Fibroblast of skin of right quadriceps (primary cell): ENCODE measurements at places on chromosomes 6 and 20.

DNA sequence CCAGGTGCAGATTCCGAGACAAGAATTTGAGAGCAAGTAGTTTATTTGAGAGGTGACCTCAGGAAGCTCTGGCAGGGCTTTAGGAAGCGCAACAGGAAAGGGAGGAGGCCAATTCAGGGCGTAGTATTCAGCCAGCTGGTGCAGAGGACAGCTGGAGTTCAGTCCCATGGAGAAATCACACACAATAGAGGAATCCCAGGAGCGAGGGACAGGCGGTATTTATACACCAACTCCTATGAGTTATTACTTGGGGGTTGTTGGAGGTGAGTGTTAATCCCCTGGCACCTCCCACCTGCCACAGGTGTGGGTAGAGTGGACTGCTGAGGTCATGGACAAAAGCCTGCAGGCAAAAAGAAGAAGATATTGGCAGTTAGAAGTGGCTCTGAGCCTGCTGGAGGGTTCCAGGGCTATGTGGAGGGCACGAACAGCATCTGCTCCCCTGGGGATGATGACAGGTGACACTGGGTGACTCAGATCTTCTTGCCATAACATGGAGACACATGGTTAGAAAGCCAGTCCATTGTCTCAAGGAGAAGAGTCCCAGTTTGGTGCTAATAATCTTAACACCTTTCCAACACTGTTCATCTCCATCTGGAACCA lies 13.9 kb upstream of the SULF2 start:
- no peak for DNase-seq

GRCh38 chr6:100673641-100674040 lies 207.5 kb downstream of the ASCC3 start:
- no peak for DNase-seq

- peak; percentile 42 for DNase-seq
These were observed 46.7 kb upstream of the MOCS1 start for GRCh38 chr6:39980839-39981580.

- DNase-seq: no peak
These were observed 22.1 kb downstream of the SCP2D1 start for GRCh38 chr20:18835466-18836256.

DNA sequence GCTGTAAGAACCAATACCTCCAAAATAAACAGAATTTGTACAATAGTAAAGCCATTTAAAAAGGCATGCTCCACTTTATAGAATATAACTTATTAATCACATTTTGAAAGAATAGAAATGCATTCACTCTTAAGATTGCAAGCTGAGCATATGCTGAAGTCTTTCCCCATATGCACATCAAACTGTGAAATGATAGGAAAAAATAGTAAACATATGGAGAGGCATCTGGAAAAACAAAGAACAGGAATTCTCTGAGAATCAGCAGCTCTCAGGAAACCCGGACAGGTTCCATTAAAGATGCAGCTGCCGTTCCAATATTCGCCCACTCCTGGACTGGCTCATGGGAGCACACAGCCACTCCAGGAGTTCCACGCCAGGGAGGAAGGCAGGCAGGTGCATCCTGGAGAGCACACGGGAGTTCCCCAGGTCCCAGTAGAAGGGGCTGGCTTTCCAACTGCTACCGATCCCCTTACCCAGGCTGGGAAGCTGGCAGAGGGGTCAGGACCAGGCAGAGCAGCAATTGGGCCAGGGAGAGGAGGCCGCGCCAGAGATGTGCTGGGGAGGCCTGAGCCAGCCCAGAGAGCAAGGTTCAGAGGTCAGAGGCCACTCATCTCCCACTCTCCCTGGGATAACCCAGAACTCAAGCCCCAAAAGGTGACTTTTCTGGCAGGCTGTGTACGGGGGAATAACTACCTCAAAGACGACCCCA lies 111.1 kb downstream of the DLL1 start:
- DNase-seq: no peak

DNA sequence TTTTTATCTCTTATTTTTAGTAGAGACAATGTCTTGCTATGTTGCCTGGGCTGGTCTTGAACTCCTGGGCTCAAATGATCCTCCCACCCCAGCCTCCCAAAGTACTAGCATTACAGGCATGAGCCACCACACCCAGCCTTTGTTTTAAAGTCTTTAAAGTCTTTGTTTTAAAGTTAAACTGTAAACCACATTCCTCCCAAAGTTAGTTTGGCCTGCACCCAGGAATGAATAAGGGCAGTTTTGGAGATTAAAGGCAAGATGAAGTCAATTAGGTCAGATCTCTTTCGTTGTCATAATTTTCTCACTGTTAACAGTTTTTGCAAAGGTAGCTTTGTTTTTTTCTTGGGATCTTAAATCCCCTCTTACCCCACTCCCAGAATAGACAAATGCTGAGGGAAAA lies 63.8 kb downstream of the UBR2 start:
- DNase-seq: no peak

DNA sequence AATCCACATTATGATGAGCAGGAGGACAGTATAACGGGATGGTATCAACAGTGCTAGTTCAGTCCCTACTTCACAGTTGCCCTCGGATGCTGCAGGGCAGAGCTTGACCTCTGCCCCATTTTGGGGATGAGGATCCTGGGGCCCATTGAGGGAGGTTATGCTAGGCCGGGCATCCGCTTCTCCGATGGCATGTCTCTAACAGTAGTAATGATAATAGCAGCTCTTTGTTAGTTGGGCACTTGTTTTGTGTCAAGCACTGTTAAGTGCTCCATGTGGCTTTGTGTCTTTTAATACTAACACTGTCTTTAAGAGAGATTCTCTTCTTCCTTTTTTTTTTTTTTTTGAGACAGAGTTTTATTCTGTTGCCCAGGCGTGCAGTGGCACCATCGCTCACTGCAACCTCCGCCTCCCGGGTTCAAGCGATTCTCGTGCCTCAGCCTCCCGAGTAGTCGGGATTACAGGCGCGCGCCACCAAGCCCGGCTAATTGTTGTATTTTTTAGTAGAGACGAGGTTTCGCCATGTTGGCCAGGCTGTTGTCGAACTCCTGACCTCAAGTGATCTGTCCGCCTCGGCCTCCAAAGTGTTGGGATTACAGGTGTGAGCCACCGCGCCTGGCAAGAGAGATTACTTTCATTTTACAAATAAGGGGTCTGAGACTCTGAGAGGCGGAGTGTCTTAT lies 1.1 kb downstream of the MAPRE1 start:
- no peak for DNase-seq

DNA sequence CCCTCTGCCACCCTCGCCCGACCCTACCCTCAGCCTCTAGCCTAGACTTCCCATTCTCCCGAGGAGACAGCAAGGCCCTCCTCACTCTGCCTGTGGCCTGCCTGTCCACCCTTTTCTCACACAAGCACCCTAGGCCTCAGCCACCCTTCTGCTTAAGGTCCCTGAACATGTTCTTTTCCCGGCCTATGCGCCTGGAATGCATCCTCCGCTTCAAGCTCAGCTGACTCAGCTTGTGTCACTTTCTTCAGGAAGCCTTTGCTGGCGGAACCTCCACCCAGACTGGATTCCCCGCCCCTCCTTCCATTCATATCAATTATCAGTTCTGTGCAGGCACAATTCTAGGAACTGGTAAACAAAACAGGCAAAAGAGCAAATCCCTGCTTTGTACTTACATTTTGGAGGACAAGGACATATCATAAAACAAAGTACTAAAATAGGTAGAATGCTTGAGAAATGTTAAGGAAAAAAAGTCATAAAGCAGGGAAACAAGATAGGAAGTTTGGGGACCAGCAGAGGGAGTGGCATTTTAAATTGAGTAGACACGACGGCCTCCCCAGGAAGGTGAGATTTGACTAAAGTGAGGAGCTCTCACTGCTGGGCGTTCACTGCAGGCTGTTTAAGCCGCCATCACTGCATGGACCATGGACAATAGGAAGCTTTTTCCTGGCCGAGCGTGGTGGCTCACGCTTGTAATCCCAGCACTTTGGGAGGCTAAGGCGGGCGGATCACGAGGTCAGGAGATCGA lies 17.9 kb upstream of the SNHG17 start:
- peak; percentile 67 for DNase-seq
